ENCODE measurements at places on chromosomes 5 and 9. TPM values are rescaled to one million over a fixed set of nuclear protein-coding genes. Genes with fewer than 3 reads are reported as not detected.

- no peak for DNase-seq
Measured at GRCh38 chr9:18639911-18640310, 166.0 kb downstream of the ADAMTSL1 start.

AP3B1 gene
- total RNA-seq = 39.7 TPM

CARTPT gene
- total RNA-seq = not detected

- DNase-seq = no peak
Measured at GRCh38 chr9:72997387-72997995, 44.6 kb upstream of the ALDH1A1 start.

- DNase-seq = no peak
Measured at GRCh38 chr9:91098203-91098850, 263.4 kb downstream of the AUH start.

GRCh38 chr9:133160742-133161546 lies 2.8 kb downstream of the GBGT1 start:
- DNase-seq = peak; percentile 86

PCA3 gene
- total RNA-seq = not detected

DNA sequence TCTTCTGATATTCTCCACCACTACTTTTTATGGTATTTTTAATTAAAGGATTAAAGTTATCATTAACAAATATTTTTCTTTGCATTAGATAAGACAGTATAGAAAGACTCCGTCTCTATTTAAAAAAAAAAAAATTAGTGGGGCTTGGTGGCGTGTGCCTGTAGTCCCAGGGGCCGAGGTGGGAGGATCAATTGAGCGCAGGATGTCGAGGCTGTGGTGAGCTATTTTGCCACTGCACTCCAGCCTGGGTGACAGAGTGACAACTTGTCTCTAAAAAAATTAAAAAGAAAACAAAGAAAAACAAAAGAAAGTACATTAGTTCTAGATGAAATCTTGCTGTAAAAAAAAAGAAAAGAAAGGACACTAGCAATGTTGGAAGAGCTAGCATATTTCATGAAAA lies 97.4 kb upstream of the IL6ST start:
- DNase-seq = no peak

DNA sequence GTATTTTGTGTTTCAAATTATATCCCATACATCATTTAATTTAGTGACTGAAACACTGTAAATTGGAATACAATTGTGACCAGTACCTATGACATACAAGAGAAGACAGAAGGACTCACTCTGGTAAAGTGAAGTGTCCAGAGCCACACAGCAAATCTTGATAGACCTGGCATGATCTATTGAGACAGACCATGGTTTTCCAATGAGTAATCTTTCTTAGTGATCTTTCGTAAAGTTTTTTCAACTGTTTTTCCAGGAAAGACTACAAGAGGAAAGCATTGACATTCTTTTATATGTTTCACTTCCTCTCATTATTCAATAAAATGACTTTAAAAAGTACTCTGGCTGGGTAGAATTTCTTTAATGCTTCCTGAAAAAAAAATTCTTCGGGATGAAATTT lies 43.3 kb upstream of the ALDH1A1 start:
- no peak for DNase-seq

GRCh38 chr9:470552-471194 lies 256.0 kb downstream of the DOCK8 start:
- peak; percentile 40 for DNase-seq

DNA sequence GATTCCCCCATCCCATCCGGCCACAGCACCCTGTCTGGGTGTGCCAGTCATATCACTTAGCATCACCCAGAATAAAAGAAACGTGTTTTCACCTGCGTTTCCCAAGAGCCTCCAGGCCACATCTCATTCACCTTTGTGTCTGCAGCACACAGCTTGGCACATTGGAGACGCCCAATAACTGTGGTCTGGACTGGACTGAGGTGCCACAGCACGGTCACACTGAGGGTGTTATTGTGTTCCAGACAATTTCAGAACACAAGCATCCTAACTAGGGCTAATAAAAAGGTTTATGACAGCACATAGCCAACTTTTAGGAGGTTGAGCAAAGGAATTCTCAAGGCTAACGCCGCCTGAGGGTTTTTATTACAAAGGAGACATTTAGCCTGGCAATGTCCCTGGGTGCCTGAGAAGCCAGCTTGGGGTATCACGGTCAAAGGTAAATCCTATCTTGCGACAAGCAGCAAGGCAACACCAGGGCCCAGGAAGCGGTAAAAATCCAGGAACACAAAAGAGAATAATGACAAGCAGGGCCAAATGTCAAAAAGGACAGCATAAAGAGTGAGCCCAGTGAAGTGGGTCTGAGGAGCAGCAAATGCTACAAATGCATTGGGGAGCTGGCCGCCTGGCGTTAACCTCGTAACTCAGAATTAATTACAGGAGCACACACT lies 3.4 kb downstream of the EPB41L4B start:
- DNase-seq = no peak

KIF4B gene
- not detected for total RNA-seq

GRCh38 chr5:138895918-138896317 lies 20.8 kb upstream of the LRRTM2 start:
- no peak for DNase-seq

DNA sequence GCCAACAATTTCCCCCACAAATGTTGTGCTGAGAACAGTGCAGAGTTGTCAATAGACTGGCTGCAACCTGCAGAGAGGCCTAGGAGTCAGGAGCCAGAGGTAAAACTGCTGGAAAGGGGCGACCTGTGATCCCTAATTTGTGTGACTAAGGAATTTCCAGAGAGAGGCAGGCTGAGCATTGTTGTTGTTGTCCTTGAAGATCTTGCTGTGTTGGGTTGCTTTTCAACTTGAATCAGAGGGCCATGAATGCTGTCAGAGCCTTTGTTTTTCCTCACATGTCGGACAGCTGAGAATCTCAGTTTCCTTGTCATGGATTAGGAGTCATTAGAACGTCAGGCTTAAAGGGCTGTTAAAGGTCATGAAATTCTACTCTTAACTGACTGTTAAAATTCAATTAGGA lies 134.6 kb upstream of the ASTN2 start:
- no peak for DNase-seq

GRCh38 chr9:109307380-109308240 lies 13.2 kb downstream of the EPB41L4B start:
- peak; percentile 49 for DNase-seq

GALT gene
- total RNA-seq = 21.3 TPM

DNA sequence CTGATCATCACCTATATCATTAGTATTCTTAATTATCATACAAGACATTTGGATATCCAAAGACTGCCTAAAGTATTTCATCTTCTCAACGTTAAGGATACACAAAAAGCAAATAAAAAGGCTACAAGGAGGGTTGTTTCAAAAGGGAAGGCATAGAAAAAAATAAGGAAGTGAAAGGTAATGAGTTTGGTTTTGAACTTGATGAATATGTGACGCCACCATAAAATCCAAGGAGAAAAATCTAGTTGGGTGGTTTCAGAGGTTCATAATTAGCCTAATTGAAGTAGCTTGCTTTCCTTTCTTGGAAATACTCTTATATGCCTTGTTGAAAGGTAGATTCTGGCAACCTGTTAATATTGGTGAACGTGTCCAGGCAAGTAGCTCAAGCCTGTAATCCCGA lies 96.1 kb upstream of the SGCD start:
- DNase-seq = no peak

DNA sequence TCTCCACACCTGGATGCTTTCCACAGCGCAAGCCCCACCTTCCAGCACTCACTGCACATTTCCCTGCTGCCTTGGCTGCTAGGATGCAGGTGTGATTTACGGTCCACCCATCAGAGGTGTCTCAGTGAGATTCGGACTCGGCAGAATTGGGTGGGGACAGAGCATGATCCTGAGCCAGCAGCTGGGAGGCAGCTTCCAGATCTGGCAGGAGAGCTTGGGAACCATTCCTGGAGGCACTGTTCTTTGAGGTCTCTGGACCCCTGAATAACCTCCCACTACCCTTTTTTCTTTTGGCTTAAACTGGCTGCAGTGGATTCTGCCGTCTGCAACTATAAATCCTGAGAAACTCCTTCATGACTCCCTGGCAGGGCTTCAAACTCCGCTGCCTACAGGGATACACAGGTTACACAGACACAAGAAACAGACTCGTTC lies 99.6 kb upstream of the PHYKPL start:
- DNase-seq = no peak

- no peak for DNase-seq
Measured at GRCh38 chr5:82278711-82279370, 687 bp upstream of the RPS23 start.

CLIC3 gene
- 1.2 TPM for total RNA-seq

DNA sequence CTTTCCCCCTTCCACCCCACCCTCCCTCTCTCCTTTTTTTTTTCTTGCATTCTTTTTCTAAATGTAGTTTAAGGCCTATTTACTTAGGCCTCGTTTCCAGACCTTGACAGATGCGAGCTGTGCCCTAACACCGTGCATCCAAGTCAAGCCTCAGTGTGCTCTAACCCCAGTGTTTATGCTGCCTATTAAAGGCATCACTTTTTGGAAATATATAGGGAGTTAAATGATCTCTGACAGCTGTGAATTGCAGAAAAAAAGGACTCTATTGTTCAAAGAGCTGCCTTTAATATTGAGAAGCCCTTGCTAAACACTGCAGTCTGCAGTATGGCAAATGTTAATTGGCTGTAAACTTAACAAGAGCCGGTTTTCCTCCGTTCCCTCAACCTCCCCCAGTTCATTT lies 270.4 kb upstream of the TUT7 start:
- no peak for DNase-seq

- no peak for DNase-seq
Measured at GRCh38 chr9:134258332-134258731, 67.9 kb upstream of the RXRA start.

- DNase-seq = no peak
Measured at GRCh38 chr5:79486116-79486515, 27.8 kb downstream of the HOMER1 start.

- peak; percentile 17 for DNase-seq
Measured at GRCh38 chr5:35458824-35459207, 158.8 kb upstream of the SPEF2 start.

IFNA2 gene
- total RNA-seq = not detected

DDX4 gene
- not detected for total RNA-seq

DNA sequence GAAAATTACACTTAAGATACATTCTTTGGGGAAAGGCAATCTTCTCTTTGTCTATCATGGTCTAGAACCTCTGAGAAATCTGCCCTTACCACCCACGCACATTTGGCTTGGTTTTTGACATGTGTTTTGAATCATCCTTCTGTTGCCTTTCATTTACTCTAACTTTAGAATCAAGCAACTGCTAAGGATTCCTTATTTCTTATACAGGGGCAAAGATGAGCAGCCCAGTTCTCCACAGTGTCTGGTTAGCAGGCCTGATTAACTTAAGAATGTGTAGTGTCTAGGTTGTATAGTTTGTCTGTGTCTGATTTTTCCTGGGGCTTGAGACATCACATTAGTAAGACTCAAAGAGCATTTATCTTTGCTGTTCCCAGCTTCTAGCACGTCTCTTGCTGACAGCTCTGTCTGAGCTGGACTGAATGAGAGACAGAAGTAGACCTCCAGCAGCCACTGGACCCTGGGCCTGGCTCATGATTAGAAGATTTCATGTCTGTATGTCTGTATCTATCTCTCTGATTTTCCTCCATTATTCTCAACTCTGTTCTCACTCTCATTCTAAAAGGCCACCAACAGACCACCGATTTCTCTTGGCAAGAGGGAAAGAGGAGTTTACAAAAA lies 31.8 kb upstream of the PCA3 start:
- no peak for DNase-seq

F2RL1 gene
- total RNA-seq = 34.9 TPM

LTC4S gene
- 2.2 TPM for total RNA-seq

DNA sequence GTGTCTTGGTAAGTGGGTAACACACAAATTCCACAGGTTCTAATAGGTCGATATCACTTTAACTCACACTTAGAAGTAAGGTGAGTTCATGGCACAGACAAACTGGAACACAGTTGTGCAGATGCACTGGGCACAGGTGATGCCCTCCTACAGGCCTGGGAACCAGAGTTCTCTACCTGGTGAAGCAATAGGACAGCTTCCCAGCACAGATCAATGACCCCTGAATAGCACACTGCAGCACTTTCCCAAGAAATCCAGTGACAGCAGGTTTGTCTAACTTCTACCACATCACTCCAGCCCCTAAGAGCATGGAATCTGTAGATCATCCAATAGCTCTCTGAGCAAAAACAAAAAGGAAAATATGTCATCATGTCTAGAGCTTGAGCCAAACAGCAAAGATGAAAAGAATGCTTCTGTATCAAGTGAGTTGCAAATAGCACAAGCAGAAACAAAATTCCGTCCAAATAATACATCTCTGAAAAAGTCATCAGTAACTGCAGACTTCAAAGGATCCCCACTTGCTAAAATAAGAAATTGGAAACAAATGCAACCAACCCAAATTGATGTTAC lies 33.5 kb downstream of the MOCS2 start:
- no peak for DNase-seq

PIP5KL1 gene
- 5.7 TPM for total RNA-seq

TDRD7 gene
- 8.2 TPM for total RNA-seq

GRCh38 chr5:74169701-74170100 lies 470.8 kb downstream of the ENC1 start:
- no peak for DNase-seq

GRCh38 chr5:128262911-128263310 lies 179.3 kb downstream of the SLC12A2 start:
- no peak for DNase-seq

GRCh38 chr9:95273369-95274022 lies 44.0 kb downstream of the FANCC start:
- DNase-seq = no peak

PPP2CA gene
- 317 TPM for total RNA-seq

- no peak for DNase-seq
Measured at GRCh38 chr5:14213813-14214585, 70.9 kb downstream of the TRIO start.

FAT2 gene
- 9.9 TPM for total RNA-seq

DNA sequence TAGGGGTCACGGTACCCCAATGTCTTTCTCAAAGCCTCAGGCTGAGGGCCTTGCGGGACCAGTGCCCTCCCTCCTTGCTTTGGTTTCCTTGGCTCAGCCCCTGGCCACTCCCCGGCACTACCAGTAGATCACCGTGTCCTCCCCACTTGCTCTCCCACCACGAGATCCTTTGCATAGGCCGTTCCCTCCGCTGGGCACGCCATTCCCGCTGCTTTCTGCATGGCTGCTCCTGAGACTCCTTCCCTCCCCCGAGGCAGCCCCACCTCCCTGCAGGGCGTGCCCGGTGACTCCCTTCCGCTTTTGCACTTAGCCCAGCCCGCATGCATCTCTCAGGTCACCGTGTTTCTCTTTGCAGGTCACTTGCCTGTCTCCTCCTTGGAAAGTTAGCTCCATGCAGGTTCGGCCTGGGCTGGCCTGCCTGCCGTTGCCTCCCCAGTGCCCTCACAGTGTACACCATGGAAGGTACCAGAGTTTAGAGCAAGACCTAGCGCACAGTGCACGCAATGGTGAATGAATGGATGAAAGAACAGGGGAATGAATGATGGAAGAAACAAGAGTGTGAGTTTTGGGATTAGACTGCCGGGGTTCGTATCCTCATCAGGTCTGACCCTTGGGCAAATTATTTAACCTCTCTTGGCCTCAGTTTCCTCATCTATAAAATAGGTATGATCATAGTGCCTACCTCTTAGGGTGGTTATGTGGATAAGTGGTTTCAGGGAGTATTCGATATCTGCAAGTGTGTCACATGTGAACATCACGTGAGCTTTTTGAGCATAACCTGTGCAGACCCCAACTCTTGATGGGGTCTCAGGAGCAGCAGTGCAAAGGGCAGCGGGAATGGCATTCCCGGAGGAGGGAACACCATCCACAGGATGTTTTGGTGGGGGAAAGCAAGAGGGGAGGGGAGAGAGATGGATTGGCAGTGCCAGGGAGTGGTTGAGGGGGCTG lies 214.3 kb downstream of the C9orf50 start:
- peak; percentile 40 for DNase-seq

- DNase-seq = no peak
Measured at GRCh38 chr9:33858423-33858822, 41.5 kb downstream of the UBE2R2 start.

- DNase-seq = no peak
Measured at GRCh38 chr5:14834584-14835550, 36.7 kb downstream of the ANKH start.
